ENCODE measurements at places on chromosomes 7 and 10.

DNA sequence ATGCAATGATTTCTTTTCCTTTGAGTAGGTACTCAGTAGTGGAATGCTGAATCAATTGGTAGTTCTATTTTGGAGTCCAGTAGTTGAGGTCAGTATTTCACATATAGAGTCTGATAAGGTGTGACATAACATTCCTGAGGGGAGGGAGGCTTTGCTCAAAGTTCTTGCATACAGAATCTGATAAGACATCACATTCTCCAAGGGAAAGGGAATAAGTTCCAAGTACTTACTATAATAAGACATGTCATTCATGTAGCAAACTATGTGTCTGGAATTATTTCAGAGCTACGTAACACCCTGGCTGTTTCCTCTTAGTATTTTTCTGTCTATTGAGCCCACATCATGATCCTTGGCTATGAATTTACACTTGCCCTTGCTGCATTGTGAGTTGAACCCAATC lies 74.3 kb upstream of the POM121L12 start:
- peak; percentile 55 for DNase-seq

GRCh38 chr7:2893411-2893861 lies 49.3 kb upstream of the GNA12 start:
- no peak for DNase-seq

DNA sequence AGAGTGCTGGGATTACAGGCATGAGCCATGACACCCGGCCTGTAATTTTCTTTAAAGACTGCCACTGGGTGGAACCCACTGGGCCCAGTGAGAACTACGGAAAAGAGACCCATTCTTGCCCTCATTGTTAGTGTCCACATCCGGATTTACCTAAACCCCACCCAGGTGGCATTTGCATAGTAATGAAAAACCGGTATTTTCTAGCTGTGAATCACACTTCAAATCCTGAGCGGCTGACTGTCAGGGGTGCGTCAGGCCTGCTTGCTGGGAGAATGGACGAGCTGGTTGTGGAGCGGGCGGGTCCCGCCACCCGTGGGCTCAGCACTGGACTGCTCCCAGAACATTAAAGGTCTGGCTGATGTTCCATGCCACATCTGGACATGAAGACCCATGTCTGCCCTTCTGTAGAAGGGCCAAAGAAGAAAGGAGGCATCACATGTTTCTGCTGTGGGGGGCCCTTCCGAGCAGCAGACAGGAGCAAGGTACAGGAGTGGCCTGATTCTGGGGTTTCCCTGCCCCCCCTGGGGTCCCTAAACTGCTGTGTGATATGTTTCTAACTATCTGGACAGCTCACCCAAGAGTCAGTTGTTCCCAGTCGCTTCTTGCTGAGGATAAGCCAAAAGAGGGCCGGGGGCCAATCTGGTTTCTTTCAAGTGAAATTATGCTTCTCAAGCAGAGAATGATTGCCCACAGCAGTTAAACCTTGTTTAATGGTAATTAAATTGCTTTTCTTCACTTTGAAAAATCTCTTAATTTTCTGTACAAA lies 46.4 kb downstream of the KIAA1217 start:
- peak; percentile 59 for DNase-seq

DNA sequence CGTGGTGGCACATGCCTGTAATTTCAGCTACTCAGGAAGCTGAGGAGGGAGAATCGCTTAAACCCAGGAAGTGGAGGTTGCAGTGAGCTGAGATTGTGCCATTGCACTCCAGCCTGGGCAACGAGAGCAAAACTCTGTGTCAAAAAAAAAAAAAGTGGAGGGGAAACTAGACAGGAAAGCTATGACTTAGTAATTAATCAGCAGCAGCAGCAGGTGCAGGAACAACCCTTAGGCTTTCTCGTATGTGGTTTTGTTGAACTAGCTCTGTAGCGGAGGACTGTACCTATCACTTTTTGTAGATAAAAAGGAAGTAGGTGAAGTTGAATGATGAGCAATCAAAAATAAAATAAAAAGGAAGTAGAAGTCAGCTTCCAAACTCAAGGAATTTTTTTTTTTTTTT lies 76.9 kb upstream of the KMT2C start:
- no peak for DNase-seq

GRCh38 chr7:129055861-129056464 lies 1.1 kb upstream of the TNPO3 start:
- DNase-seq: no peak

- no peak for DNase-seq
Measured at GRCh38 chr7:2313450-2314208, 612 bp downstream of the SNX8 start.

All from umbilical cord (tissue), 2 donors.